Umbilical cord (tissue), 2 donors: ENCODE measurements at places on chromosomes 1 and 21.

- DNase-seq, result no peak
Measured at GRCh38 chr1:244068567-244068966, 17.5 kb downstream of the ZBTB18 start.

DNA sequence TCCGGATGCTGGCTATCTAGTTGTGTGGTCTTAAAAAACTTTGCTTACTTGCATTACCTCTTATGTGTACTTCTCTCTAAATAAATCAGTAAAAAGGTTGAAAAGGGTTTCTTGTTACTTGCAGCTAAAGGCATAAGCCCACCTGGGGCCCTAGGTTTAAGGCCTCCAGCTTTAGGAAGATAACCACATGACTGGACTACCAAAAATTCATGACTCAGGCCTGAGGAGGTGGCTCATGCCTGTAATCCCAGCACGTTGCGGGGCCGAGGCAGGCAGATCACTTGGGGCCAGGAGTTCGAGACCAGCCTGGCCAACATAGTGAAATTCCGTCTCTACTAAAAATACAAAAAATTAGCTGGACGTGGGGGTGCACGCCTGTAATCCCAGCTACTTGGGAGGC lies 142.9 kb downstream of the APP start:
- no peak for DNase-seq

DNA sequence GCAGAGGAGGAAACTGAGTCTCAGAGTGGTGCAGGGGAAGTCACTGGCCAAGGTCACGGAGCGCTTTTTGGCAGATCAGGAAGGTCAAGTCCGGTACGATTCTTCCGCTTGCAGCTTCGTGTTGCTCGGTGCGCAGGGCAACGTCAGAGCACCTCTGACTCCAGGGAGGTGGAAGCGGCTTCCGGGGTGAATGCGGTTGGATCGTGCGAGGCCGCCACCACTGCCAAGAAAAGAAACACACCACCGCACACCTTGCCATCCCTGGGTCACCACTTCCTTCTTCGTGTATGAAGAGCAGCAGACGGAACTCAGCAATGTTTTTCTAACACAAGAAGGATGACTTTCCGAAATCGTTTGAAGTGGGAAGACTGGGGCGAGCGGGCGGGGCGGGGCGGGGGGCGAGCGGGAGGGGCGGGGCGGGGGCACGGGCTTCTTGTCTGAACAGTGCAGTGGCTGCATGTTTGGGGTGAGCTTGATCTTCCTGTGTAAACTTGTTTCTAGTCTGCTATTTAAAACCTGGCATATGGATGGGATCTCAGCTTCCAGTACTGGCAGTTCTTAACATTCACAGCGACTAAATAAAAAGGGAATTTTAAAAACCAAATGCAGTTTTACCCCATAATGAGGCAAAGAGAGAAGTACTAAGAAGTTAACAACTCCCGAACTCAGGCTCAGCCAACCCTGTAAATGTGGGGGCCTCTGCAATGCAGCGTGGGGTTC lies 300.0 kb downstream of the RRAGC start:
- DNase-seq, result peak; percentile 31

GRCh38 chr1:106276871-106277270 lies 779.6 kb upstream of the PRMT6 start:
- peak; percentile 2 for DNase-seq

DNA sequence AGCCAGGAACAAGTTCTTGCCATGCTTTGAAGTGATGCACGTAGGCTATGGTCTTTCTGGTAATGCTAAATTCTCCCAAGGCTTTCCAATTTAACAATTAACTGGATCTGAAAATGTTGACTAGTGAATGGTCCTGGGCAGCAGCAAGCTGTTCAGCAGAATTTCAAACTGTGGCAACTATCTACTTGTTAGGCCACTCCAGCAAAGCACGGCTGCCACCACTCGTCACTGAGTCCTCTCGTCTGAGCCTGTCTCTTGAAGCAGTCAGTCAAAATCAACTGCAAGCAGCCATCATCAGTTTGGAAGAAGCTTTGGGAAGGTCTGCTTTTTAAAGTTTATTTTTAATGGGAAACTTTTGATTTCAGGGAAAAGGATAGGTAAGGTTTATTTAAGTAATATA lies 6.1 kb downstream of the FLVCR1 start:
- DNase-seq, result no peak

DNA sequence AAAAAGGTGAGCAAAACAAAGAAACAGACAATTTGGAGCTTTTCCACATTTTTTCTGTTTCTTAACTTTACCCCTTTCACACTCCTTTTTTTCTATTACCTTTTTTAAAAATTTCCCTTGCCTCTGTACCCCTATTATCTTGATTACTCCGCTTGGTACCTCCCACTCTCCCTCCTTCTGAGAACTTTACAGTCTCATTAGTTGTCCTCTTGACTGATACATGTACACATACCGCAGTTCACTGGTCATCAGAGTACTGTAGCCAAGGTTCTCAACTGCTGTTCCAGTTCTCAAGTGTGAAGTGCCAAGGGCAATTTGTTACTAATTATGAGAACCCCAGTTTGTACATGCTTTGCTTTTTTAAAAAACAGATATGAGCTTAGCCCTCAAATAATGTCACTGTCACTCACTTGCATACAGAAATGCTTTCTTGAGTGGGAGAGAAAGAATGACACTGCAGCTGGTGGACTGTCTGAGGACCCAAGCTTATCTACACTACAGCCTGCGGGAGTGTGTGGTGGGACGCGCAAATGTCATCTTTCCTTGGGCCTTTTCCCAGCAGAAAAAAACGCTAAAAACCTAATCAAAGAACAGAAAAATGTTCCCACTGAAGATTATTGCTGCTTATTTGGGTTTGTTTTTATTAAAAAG lies 160.8 kb downstream of the DISP1 start:
- DNase-seq, result no peak

GRCh38 chr1:203675596-203676347 lies 49.1 kb downstream of the ATP2B4 start:
- DNase-seq, result no peak

DNA sequence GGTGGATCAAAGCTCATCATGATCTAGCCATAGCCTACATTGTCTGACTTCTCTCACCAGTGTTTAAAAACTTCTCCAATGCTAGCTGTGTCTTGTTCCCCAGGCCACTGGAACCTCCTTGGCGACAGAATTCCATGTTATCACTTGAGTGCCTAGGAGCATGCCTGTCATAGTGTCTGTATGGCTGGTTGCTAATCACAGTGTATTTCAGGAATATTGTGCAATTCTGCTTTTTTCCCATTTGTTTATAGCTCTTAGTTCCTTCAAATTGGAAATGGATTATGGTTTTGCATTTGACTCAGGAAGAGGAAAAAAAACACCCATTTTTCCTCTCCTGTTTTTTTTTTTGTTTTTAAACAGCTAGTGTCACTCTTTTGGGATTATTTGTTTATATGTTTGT lies 25.5 kb downstream of the ROR1 start:
- DNase-seq, result no peak

DNA sequence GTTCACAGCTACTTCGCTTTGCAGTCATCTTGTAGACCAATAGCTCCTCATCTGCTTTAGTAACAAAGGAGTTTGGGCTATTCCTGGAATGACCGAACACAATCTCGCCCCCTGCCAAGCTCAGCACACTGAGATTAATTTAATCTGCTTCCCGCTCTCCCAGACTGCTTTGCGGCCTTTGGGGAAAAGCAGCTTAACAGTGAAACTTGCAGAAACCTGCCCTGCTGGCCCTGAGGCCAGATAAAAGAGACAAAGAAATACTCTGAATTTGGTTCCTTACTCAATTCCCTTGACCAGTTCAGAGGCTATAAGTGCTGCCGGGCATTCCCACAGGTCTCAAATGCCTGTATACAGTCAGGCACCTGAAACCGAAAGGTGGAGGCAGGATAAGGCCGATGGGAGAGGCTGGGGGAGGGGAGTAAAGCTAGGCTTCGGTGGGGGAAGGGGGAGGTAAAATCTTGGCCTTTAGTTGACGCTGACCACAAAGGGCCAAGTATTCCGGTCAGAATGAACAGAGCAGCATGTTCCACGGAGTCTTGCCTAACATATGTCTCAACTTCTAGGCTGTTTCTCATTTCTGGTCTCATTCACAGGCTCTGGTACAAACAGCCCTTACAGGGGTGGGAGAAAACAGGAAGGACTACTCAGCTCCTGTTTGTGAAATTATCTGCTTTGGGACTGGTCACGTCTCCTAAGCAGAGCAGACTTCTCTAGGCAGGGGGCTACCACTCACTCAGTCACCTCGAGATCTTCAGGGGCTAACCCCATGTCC lies 17.7 kb upstream of the A3GALT2 start:
- peak; percentile 77 for DNase-seq

- peak; percentile 89 for DNase-seq
Measured at GRCh38 chr1:172826096-172826741, 167.3 kb downstream of the FASLG start.

GRCh38 chr1:217462666-217463065 lies 168.2 kb downstream of the GPATCH2 start:
- no peak for DNase-seq

DNA sequence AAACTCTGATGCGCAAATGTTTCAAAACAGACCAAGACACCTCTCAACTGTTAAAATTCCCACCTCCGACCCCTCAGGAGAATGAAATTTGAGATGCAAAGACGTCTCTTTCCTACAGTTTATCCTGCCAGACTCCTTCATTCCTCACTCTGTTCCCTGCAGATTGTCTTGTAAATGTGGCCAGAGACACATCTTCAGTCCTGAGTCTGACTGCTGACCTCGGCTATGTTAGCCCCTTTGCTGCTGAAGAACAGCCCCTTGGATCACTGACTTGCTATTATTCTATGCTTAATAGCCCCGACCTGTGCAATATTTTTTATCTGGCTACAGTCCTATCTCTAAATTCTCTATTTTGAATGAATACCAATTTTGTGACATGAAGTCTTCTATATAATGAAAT lies 16.6 kb upstream of the ESRRG start:
- no peak for DNase-seq

- no peak for DNase-seq
Measured at GRCh38 chr1:216566641-216567205, 143.5 kb upstream of the USH2A start.

DNA sequence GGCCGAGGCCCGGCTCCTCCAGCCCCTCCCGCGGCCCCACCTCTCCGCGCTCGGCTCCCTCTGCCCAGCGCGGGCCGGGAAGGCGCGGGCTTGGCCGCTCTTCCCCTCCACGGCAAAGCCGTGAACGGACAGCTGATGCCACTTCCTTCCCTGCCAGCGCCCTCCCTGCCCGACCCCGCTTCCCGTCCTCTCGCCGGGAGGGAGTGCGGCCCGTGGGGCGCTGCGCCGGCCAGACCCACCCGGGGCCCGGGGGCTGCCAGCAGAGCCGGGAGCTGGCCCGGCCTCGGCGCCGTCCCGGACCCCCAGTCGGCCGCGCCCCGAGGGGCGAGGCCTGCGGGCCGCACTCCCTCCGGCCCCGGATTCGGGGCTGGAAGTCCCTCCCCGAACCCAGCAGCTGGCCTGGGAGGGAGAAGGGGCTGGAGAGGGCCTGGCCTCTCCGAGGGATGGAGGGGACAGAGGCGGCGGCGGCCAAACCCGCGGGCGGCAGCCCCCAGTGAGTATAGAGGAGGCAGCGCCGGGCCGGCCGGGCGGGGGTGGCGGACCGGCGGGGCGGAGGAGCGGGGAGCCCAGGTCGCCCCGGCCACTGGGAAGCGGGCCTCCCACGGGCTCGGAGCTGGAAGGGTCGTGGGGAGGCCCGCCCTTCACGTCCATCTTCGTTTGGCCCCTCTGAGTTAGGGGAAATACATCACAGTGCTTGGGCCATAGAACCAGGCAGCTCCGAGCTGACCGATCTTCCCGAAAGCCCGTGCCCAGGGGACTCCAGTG lies at the start of gene KIAA1614:
TSS of gene KIAA1614 (plus strand) at position 97 of the 765 bp plus-strand sequence. CDS start at position 444, 347 bp downstream.
- DNase-seq, result peak; percentile 82
